ENCODE measurements at places on chromosomes 5 and 9.

DNA sequence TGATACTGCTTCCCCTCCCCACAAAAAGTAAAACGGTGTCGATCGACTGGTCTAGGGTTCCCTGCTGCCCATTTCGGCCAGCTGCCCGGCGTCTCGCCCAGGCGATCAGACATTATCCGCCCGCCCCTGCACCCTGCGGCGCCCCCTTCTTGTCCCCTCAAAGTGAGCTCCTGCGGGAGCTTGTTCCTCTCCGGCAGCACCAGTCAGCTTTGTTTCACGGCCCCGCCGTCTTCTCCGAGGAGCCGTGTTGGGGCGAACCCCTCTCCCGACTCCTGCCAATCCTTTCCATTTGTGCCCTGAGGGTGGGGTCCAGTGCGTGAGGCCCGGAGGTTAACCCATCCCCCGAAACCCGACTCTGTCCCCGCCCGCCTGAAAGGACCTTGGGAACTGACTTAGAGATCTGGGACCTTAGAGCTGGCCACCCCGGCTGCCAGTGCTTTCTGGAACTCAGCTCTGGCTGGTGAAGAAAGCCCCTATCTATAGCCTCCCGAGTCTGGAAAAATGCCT lies 518 bp downstream of the UBE2B start:
- peak; percentile 76 for DNase-seq

DNA sequence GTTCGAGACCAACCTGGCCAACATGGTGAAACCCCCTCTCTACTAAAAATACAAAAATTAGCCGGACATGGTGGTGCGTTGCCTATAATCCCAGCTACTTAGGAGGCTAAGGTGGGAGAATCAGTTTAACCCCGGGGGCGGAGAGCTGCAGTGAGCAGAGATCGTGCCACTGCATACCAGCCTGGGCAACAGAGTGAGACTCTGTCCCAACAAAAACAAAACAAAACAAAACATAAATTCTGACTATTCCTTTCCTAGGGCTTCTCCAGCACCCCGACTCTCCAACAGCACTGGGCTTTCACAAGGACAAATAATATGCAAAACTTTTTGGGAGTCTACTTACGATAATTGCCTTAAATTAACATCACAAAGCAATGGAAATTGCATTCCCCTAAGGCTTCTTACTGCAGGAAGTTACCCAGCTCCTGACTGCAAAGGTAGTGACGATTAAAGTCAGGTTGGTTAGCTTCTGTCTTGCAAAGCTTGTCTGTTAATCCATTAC lies 15.9 kb upstream of the CDKN2AIPNL start:
- DNase-seq: no peak

- DNase-seq: no peak
Observed at GRCh38 chr9:71638627-71639026, 129.7 kb downstream of the CEMIP2 start.

- no peak for DNase-seq
Observed at GRCh38 chr5:119996128-119996527, 366.8 kb downstream of the FAM170A start.

DNA sequence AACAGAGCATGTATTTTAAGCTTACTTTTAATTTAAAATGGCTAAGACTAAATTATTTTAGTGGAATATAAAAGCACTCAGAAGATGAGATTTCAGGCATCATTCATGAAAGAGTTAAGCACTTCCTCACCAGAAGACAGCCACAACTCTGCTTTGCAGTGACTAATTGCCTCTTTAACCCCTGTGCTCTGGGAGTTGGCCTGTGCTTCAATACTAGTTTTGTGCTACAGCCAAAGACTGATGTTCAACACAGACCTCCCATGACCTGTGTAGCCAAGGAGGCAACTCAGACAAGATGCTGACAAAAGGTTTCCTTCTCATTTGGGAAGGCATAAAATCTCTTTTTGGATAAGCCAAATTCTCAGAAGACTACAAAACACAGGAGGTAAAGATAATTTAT lies 353.5 kb downstream of the FBXL17 start:
- DNase-seq: no peak

DNA sequence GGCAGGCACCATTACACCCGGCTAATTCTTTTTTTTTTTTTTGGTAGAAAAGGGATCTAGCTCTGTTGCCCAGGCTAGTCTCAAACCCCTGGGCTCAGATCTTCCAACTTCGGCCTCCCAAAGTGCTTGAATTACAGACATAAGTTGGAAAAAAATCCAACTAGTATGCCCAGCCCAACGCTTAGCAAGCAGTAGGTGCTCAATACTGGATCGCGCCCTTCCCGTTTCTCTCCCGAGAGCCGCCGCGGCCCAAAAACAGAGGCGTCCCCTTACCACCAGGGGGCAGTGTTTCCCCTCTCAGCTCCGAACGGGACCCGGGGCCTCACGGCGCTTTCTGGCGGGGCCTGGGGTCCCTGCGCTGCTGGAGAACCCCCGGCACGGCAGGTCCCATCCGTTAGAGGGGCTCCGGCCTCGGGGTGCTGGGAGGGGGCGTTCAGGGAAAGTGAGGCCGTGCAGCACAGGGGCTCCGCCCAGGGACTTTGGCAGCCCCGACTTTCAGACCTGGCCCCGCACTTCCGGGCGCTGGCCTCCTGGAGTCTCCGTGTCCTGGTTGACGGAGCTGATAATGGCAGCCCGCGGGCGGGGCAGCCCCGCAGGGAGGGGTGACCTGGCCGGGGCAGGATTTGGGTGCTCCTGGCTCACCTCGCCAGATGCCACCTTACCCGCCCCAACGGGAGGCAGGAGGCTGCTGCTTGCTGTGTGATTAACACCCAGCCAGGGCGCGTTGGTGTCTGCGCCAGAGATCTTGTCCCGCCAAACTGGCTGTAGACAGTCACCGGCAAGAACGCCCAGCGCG lies 15.2 kb downstream of the PTGES start:
- no peak for DNase-seq

DNA sequence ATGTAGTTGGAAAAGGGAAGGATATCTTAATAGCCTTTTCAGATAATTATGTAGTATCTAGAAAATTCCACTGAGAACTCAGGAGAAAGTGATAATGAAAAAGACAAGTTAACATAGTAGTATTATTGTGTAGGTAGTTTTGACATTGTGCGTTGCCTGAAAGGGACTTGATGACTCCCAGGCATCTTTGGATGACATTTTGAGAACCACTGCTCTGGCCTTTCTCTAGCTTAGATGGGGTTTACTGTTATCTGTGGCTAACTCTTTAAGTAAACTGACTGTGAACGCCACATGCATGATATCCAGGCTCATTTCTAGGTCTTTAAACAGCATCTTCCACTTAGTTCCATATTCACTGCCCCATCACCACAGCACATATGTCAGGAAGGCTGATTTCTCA lies 14.4 kb upstream of the FYB1 start:
- no peak for DNase-seq

- no peak for DNase-seq
Observed at GRCh38 chr9:7172154-7173115, 414.7 kb downstream of the KDM4C start.

GRCh38 chr9:36864491-36865410 lies 169.3 kb downstream of the PAX5 start:
- DNase-seq: no peak

DNA sequence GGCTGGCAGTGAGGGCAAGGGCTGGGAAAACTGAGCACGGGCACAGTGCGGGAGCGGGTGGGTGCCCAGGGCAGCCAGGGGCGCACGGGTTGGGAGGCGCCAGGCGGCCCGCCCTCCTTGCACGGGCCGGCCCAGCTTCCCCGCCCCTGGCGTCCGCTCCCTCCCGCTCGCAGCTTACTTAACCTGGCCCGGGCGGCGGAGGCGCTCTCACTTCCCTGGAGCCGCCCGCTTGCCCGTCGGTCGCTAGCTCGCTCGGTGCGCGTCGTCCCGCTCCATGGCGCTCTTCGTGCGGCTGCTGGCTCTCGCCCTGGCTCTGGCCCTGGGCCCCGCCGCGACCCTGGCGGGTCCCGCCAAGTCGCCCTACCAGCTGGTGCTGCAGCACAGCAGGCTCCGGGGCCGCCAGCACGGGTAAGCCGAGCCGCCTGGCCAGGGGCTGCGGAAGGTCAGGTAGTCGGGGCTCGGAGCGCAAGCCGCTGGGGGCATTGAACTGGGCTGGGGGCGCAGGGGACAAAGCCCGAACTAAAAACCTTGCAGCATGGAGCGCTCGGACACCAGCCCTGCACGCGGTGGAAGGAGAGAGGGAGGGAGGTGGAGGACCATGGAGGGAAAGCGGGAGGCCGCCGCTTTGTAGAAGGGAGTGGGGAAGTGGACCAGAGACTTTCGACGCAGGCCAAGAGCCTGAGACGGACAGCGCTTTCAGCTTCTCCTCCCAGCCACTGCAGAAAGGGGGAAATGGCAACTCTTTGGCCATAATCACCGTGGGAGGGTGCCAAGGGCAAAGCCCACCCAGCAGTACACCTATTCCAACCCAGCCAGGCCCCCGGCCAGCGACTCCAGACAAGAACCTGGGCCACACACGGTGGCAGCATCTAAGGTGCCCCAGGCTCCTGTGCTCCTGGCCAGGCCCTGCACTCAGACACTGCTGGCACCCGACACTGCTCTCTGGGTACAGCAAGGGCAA lies at the start of gene TGFBI:
Gene TGFBI (plus strand): TSS at position 207 of the 961 bp plus-strand sequence. CDS start 68 bp downstream, at position 275.
- peak; percentile 88 for DNase-seq

GRCh38 chr5:53820802-53821171 lies 260.3 kb downstream of the NDUFS4 start:
- no peak for DNase-seq

- no peak for DNase-seq
Observed at GRCh38 chr5:37071901-37072581, 177.1 kb downstream of the CPLANE1 start.
